Stomach (tissue), 19 donors: ENCODE measurements at places on chromosomes 6 and 20. TPM values are rescaled to one million over a fixed set of nuclear protein-coding genes. Genes with fewer than 3 reads are reported as not detected.

DNA sequence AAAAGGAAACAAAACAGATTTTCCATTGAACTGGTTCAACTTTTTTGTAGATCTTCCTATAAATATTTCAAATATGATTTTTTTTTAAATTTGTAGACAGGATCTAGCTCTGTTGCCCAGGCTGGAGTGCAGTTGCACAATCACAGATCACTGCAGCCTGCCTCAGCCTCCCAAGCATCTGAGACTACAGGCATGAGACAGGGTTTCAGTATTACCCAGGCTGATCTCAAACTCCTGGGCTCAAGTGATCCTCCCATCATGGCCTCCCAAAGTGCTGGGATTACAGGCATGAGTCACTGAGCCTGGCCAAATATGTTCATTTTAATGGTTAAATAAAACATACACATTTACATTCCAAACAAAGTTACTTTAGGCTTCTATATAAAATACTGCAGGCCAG is 33.6 kb downstream of the SAMHD1 start:
- DNase-seq, result no peak
- no peak overlapping the region for H3K27ac ChIP-seq
- H3K4me1 ChIP-seq, result no peaks in the 10 kb centered on the region
- no peak overlapping the region for H3K4me3 ChIP-seq
- no peaks in the 10 kb centered on the region for H3K27me3 ChIP-seq

- no peak for DNase-seq
- H3K36me3 ChIP-seq, result no peaks in the 10 kb centered on the region
- no peak overlapping the region for H3K27ac ChIP-seq
- no peaks in the 10 kb centered on the region for H3K27me3 ChIP-seq
Observed at GRCh38 chr6:17714879-17715851, 8.4 kb upstream of the NUP153 start.

- no peak overlapping the region for H3K4me3 ChIP-seq
- no peaks in the 10 kb centered on the region for H3K27me3 ChIP-seq
- no peaks in the 10 kb centered on the region for H3K36me3 ChIP-seq
- no peak overlapping the region for H3K27ac ChIP-seq
- H3K4me1 ChIP-seq, result peaks cover 7% of the 10 kb centered on the region
Observed at GRCh38 chr6:151025076-151025475, 159.6 kb downstream of the MTHFD1L start.

DNA sequence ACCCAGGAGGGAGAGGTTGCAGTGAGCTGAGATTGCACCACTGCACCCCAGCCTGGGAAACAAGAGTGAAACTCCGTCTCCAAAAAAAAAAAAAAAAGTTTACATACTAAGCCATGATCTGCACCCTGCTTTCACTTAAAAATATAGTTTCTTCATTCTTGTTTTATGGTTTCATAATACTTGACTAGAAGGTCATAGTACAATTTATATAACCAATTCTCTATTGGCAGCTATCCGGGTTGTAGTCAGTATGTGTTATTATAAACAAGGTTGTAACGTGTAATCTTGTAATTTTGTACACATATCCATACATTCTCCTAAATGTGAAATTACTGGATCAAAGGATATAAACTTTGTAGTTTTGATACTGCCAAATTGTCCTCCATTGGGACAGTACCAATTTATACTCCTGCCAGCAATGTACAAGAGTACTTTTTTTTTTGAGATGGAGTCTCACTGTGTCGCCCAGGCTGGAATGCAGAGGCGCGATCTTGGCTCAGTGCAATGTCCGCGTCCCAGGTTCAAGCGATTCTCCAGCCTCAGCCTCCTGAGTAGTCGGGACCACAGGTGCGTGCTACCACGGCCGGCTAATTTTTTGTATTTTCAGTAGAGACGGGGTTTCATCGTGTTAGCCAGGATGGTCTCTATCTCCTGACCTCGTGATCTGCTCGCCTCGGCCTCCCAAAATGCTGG is 144.8 kb downstream of the GJA10 start:
- H3K27ac ChIP-seq, result no peak overlapping the region
- H3K36me3 ChIP-seq, result no peaks in the 10 kb centered on the region
- no peaks in the 10 kb centered on the region for H3K27me3 ChIP-seq
- no peak for DNase-seq
- no peak overlapping the region for H3K4me3 ChIP-seq
- H3K4me1 ChIP-seq, result no peaks in the 10 kb centered on the region

- no peak for DNase-seq
- H3K4me3 ChIP-seq, result no peak overlapping the region
- H3K4me1 ChIP-seq, result no peaks in the 10 kb centered on the region
- H3K36me3 ChIP-seq, result no peaks in the 10 kb centered on the region
- H3K27me3 ChIP-seq, result no peaks in the 10 kb centered on the region
- H3K27ac ChIP-seq, result no peak overlapping the region
Observed at GRCh38 chr20:61482056-61482887, 230.2 kb downstream of the CDH4 start.

- no peak overlapping the region for H3K4me3 ChIP-seq
- H3K27ac ChIP-seq, result no peak overlapping the region
- H3K36me3 ChIP-seq, result no peaks in the 10 kb centered on the region
- DNase-seq, result no peak
- no peaks in the 10 kb centered on the region for H3K4me1 ChIP-seq
Observed at GRCh38 chr6:81307651-81308214, 444.7 kb downstream of the TENT5A start.

GRCh38 chr6:43917878-43918382 is 147.9 kb downstream of the VEGFA start:
- peaks cover 43% of the 10 kb centered on the region for H3K4me1 ChIP-seq
- no peaks in the 10 kb centered on the region for H3K27me3 ChIP-seq
- H3K4me3 ChIP-seq, result no peak overlapping the region
- H3K36me3 ChIP-seq, result no peaks in the 10 kb centered on the region
- no peak for DNase-seq

DNA sequence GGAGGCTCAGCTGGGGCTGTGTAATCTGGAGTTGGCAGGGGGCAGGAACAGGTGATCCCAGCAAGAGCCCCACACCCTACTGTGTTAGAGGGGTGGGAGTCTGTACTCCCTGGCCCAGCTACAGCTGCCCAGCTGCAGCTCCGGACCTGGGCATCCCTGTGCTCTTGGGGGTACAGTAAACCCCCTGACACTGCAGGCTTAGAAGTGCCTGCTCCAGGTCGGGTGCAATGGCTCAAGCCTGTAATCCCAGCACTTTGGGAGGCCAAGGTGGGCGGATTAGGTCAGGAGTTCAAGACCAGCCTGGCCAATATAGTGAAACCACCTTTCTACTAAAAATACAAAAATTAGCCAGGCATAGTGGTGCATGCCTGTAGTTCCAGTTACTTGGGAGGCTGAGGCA is 1228.6 kb upstream of the EYS start:
- H3K27ac ChIP-seq, result no peak overlapping the region
- no peaks in the 10 kb centered on the region for H3K27me3 ChIP-seq
- H3K4me1 ChIP-seq, result no peaks in the 10 kb centered on the region
- no peaks in the 10 kb centered on the region for H3K36me3 ChIP-seq
- no peak overlapping the region for H3K4me3 ChIP-seq

- H3K4me3 ChIP-seq, result no peak overlapping the region
- no peak overlapping the region for H3K27ac ChIP-seq
- no peaks in the 10 kb centered on the region for H3K36me3 ChIP-seq
- H3K4me1 ChIP-seq, result no peaks in the 10 kb centered on the region
- H3K27me3 ChIP-seq, result peaks cover 11% of the 10 kb centered on the region
Observed at GRCh38 chr6:28643017-28643740, 117.5 kb downstream of the GPX5 start.

GRCh38 chr6:121849477-121849876 is 414.0 kb downstream of the GJA1 start:
- DNase-seq, result peak; percentile 29
- H3K27ac ChIP-seq, result no peak overlapping the region
- H3K4me3 ChIP-seq, result no peak overlapping the region
- no peaks in the 10 kb centered on the region for H3K27me3 ChIP-seq

DNA sequence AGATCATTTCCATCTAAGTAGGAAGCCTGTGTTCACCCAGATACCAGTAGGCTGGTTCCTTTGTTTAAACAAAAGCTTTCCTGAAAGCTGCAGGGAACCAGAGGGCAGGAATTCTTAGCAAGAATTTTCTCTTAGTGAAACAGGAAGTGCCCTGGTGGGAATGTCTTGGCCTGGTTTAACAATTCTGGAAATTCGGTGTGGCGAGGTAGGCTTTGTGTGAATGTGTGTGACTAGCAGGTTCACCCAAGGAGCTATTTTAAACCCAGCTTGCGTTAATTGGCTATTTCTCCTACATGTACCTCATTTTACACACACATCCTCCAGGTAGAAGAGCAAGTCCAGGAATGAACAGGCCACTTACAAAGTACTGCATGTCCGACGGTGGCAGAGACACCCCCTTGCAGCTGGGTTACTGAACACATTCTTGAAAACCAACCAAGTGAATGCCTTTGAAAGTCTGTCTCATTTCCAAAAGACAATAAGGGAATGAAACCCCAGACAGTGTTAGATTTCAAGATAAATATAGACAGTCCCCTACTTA is 64.6 kb downstream of the GFOD1 start:
- peaks cover 43% of the 10 kb centered on the region for H3K4me1 ChIP-seq
- DNase-seq, result peak; percentile 43
- no peaks in the 10 kb centered on the region for H3K36me3 ChIP-seq
- no peaks in the 10 kb centered on the region for H3K27me3 ChIP-seq
- peak overlapping the region; percentile 63 for H3K27ac ChIP-seq

- no peaks in the 10 kb centered on the region for H3K36me3 ChIP-seq
- no peaks in the 10 kb centered on the region for H3K27me3 ChIP-seq
- no peak overlapping the region for H3K4me3 ChIP-seq
- DNase-seq, result no peak
- H3K4me1 ChIP-seq, result peaks cover 17% of the 10 kb centered on the region
- H3K27ac ChIP-seq, result no peak overlapping the region
Observed at GRCh38 chr6:43489277-43490072, 12.1 kb downstream of the TJAP1 start.

- H3K4me1 ChIP-seq, result peaks cover 32% of the 10 kb centered on the region
- H3K36me3 ChIP-seq, result no peaks in the 10 kb centered on the region
- H3K27me3 ChIP-seq, result no peaks in the 10 kb centered on the region
- no peak overlapping the region for H3K4me3 ChIP-seq
- H3K27ac ChIP-seq, result no peak overlapping the region
Observed at GRCh38 chr20:45465491-45466266, 3.9 kb upstream of the WFDC2 start.

- no peak for DNase-seq
- peak overlapping the region; percentile 72 for H3K27ac ChIP-seq
- no peaks in the 10 kb centered on the region for H3K27me3 ChIP-seq
- no peaks in the 10 kb centered on the region for H3K36me3 ChIP-seq
- no peak overlapping the region for H3K4me3 ChIP-seq
Observed at GRCh38 chr6:144349690-144350527, 64.8 kb downstream of the UTRN start.

DNA sequence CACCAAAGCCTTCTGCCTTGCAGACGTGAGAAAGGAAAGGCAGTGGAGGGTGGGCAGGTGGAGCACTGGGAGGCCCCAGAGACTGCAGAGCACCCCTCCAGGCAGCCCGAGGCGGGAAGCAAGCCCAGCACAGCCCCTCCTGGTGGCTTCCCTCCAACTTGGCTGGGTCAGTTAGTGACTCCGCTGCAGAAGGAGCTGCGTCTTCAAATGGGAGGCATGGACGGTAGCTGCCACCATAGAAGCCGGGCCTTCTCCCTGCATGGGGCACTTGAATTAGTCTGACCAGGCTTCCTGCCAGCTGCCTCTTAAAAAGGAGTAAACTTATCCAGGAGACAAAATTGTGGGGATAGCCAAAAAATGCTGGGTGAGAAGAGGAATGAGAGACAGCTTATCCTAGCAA is 88.0 kb upstream of the RPS6KA2 start:
- no peaks in the 10 kb centered on the region for H3K27me3 ChIP-seq
- H3K27ac ChIP-seq, result no peak overlapping the region
- no peaks in the 10 kb centered on the region for H3K36me3 ChIP-seq
- no peak overlapping the region for H3K4me3 ChIP-seq
- peaks cover 38% of the 10 kb centered on the region for H3K4me1 ChIP-seq

GRCh38 chr20:35942243-35942642 is 12.1 kb downstream of the SCAND1 start:
- peaks cover 90% of the 10 kb centered on the region for H3K36me3 ChIP-seq
- no peak overlapping the region for H3K27ac ChIP-seq
- no peak overlapping the region for H3K4me3 ChIP-seq
- H3K4me1 ChIP-seq, result peaks cover 2% of the 10 kb centered on the region
- no peaks in the 10 kb centered on the region for H3K27me3 ChIP-seq
- peak; percentile 16 for DNase-seq

DNA sequence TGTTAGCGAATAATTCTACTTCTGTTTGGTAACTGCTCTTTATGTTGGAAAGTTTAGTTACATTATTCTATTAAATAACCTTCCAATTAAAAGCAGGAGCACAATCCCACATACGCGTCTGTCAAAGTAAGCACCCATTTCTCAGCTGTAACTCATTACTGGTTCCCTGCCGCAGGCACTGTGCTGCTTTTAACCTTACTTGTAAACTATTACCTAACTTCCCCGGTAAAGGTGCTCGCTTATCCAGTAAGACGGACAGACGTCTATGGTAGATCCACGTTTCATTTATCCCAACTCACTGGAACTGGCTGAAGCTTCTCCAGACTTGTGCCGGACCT is 529 bp upstream of the ENPP4 start:
- peaks cover 20% of the 10 kb centered on the region for H3K4me1 ChIP-seq
- peak overlapping the region; percentile 60 for H3K4me3 ChIP-seq
- peak overlapping the region; percentile 81 for H3K27ac ChIP-seq
- no peak for DNase-seq
- H3K27me3 ChIP-seq, result no peaks in the 10 kb centered on the region

POM121L2 gene
- not detected for total RNA-seq

FRK gene
- 7.8 TPM for total RNA-seq

MOG gene
- not detected for total RNA-seq

HLA-DRB5 gene
- total RNA-seq, result not detected

HMGN3 gene
- 118 TPM for total RNA-seq

SNAI1 gene
- total RNA-seq, result not detected
